ENCODE measurements at places on chromosomes 16 and 17.

DNA sequence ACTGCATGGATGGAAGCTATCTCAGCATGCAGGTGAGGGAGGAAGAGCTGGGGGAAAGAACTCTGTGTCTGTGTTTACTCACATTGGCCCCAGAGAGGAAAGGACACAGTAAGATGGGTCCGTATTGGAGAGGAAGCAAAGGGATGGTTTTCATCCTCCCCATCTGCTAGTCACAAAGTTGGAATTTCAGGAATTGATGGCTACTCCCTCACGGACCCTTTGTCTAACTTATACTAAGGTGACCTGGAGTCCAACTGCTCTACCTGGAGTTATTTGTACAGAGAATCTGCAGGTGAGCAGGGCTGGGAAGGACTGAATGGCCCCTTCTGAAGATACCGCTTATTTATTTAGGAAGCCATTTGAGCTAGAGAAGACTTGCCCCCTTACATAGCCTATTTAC lies 55.1 kb downstream of the WNT3 start:
- no peak for DNase-seq

DNA sequence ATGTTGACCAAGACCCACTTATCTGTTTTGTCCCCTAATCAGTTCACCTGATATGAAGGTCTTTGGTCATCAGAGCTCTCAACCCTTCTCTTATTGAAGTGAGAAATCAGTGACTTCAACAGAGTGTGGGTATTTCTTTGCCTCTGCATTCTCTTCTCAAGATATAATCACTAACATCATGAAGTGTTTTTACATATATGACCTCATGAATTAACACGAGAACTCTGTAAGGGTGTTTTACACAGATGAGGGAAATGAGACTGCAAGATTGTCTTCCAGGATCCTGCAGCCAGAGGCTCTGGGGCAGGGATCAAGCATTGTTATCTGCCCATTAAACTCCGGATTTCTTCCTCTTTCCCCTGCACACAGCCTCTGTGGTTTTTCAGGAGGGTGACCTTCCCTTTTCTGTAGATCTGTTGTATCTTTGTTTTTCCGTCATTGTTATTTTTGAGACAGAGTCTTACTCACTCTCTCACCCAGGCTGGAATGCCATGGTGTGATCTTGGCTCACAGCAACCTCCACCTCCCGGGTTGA lies 22.7 kb downstream of the LCMT1 start:
- DNase-seq: no peak

- no peak for DNase-seq
Measured at GRCh38 chr17:29709866-29710519, 87.3 kb upstream of the CORO6 start.

- no peak for DNase-seq
Measured at GRCh38 chr17:27989046-27989445, 53.4 kb upstream of the NLK start.

DNA sequence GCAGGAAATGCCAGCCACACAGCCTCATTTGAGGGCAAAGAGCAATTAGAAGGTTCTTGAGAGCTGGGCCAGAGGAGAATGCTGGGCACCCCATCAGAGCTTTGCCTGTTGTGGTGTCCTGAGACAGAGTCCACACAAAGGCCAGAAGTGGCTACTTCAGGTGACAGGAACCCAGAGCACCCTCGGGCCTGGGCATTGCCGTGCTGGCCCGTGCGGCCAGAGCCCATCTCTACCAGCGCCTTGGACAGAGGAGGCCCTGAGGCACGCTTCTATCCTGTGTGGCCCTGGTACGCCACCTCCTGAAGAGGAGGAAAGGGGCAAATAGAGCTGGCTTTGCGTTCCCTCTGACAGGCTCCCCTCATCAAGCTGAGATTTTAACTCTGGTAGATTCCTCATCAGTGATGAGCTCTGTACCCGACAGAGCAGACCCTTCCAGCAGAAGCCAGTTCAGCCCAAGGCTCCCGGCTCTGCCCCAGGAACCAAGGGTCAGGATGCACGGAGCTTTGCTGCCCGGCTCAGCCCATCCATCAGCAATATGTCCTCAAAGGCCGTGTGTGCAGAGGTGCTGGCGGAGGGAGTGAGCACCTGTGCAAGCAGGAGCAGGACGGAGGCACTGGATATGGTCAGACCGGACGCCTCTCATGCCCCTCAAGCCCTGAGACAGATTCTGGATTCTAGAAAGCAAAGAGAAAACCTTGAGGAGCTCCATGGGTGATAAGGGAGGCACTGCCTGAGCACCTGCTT lies 3.4 kb upstream of the RASD1 start:
- no peak for DNase-seq

GRCh38 chr16:89407925-89408300 lies 82.4 kb downstream of the ANKRD11 start:
- no peak for DNase-seq

- no peak for DNase-seq
Measured at GRCh38 chr16:1258225-1258600, 2.3 kb downstream of the TPSD1 start.

- no peak for DNase-seq
Measured at GRCh38 chr16:27508476-27508875, 41.2 kb downstream of the GTF3C1 start.

- DNase-seq: peak; percentile 68
Measured at GRCh38 chr17:57612202-57613071, 132.7 kb downstream of the CCDC182 start.

DNA sequence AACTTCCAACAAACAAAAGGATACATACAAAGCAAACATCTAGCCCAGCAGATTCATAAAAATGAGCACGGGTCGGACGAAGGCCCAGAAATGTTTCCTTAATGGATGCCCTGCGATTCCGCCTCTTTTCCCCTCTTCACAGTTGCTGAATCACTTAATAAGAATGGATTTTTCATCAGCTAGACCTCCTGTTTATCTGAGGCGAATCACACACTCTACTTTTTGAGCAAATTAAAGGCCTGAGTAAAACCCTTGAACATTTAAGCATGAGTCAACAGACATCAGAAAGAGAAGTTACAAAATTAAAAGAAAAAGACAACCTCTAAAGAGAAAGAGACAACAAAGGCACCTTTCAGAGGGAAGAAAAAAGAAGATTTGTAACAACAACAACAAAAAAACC lies 44.7 kb downstream of the HS3ST3A1 start:
- no peak for DNase-seq

DNA sequence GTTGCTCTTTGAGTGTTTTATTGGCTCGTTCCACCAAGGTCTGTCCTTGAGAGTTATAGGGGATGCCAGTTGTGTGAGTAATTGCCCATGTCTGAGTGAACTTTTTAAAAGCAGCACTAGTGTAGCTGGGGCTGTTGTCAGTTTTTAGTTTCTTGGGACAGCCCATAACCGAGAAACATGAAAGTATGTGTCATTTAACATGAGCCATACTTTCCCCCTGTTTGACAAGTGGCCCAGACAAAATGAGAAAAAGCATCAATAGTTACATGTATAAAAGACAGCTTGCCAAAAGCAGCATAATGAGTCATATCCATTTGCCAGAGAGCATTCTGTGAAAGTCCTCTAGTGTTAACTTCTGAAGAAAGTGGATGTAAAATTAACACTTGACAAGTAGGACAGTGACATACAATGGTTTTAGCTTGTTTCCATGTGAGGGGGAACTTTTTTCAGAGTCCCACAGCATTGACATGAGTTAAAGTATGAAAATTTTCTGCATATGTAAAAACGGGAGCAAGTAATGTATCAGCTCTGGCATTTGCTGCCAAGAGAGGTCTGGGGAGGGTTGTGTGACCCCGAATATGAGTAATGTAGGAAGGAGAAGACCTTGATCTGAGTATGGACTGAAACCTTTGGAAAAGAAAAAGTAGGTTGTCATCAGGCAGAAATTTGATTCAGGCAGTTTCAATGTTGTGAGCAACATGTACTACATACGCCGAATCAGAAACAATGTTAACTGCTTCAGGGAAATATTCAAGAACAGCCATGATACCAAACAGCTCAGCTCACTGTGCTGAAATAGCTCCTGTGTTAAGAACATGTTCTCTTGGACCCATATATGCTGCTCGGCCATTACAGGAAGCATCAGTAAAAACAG lies 56.8 kb upstream of the ARL4D start:
- no peak for DNase-seq

DNA sequence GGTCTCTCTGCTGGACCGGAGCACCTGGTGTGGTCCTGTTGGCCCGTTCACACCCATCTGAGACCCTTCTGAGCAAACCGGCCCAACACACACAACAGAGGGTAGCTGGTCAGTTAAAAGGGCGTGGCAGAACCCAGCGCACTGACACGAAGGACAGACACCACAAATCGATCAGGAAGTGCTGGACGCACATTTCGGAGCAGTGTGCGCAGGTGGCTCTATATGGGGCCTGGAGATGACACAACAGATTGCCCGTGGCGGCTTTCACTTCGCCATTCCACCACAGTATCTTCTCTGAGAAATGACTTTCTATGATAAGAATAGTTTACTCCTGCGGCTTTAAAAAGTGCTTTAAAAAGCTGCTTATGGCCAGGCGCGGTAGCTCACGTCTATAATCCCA lies 12.5 kb downstream of the CCDC57 start:
- DNase-seq: no peak

DNA sequence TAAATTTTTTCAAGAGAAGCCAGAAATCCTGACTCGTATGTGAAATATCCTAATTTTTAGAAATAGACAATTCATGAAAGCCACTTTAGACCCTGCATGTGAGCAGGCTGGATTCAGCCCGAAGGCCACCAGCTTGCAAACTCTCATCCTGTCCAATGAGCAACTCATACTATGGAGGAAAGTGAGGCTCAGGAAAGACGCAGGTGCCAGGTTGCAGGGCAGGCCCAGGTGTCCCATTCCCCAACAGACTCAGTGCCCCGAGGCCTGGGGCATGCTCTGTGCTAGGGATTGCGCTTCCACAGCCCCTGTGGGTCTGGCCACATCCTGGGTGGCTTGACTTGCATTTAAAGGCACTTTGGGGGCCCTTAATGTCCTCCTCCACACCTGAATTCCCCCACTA lies 16.7 kb upstream of the RASD1 start:
- no peak for DNase-seq

DNA sequence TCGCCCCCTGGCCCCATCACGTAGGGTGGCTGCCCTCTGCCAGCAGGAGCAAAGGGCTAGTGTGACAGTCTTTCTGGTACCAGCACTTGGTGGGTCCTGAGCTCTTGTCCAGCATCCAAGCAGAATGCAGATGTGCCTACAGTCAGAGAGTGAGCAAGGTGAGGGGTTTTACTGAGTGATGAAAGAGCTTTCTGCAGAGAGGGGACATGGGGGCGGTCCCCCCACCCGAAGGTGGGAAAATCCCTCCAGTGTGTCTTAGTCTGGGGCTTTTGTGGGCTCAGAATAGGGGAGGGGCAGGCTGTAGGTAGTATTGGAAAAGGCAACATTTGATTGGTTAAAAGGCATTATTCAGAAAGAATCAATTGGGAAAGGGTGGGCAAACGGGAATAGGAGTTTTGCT lies 152.3 kb downstream of the RPTOR start:
- DNase-seq: no peak

- DNase-seq: no peak
Measured at GRCh38 chr16:86121374-86122010, 222.5 kb downstream of the IRF8 start.

DNA sequence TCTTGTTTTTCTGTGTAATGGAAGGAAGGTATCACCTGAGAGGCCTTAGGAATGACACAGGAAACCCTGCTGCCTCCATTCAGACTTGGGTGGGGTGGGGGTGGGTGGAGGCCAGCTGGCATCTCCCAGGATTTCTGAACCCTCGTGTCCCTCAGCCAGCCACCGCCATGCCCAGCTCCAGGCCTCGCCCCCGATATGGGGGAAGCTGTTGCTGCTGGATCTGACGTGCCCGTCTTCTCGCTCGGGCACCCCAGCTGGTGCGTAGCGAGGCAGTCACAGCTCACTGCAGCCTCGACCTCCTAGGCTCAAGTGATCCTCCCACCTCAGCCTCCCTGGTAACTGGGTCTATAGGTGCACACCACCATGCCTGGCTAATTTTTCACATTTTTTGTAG lies 220.0 kb upstream of the CHMP6 start:
- DNase-seq: no peak

- DNase-seq: no peak
Measured at GRCh38 chr17:72640415-72641165, 451.9 kb downstream of the SLC39A11 start.

- no peak for DNase-seq
Measured at GRCh38 chr16:10387188-10387617, 1.3 kb downstream of the ATF7IP2 start.

DNA sequence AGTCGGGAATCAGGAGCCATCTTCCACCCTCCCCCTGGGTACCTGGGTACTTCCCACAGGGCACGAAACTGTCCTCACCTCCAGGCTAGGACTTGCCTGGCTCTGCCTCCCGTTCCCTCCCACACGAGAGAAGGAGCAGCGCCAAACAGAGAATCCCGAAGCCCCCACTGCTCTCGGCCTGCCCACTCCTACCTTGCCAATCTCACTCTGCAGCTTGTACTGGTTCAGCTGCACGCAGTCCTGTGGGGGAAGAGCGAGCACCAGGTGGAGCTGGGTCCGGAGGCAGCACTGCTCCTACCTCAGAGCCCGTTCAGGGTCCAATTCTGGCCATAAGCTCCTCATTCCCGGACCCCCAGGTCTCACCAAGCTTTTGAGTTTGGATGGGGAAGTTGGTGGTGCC lies 8.7 kb downstream of the CAMKK1 start:
- DNase-seq: no peak

DNA sequence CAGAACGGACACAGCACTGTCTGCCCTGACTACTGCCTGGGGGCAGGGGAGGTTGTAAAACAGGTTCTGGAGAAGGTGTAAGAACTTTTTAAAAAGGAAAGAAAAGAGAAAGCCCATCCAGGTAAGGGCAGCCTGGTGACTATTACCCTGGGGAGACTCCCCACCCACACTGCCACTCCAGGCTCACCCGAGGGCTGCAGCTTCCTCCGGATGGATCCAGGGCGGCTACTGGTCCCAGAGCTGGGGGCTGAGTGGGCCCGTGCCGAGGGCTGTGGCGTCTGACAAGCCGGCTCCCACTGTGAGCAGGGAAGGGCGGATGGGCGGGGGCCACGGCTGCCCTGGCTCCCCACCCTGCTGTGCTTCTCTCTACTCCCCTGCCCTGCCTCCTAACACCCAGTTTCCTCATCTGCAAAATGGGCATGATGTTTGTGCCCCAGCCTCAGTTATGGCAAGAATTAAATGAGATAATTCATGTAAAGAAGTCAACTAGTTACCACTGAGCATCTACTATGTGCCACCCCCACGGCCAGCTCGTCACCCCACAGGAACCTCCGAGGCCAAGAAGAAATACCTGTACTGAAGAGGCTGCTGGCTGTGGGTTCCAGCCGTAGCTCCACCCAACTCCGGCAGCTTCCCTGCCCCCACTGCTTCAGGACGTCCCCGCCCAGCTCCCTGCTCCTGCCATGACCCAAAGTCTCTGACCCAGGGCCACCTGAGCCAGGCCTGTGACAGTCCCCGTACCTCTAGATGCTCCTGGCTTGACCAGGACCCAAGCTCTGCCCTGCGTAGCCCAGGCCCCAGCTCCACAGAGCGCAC lies 24.2 kb downstream of the KATNB1 start:
- no peak for DNase-seq

GRCh38 chr17:7729816-7730215 lies 12.3 kb downstream of the DNAH2 start:
- DNase-seq: no peak

Data from NCI-H1417 treated with DMSO at 0.1 percent for 48 hours (cell line).